Epithelial cell of esophagus (primary cell): ENCODE measurements at places on chromosomes 7 and 10.

- peak; percentile 36 for DNase-seq
Measured at GRCh38 chr10:128086003-128086863, 40.0 kb downstream of the MKI67 start.

GRCh38 chr10:61108915-61109314 lies 164.9 kb upstream of the RHOBTB1 start:
- DNase-seq, result no peak

- peak; percentile 30 for DNase-seq
Measured at GRCh38 chr10:15856328-15857015, 3.8 kb downstream of the MINDY3 start.

DNA sequence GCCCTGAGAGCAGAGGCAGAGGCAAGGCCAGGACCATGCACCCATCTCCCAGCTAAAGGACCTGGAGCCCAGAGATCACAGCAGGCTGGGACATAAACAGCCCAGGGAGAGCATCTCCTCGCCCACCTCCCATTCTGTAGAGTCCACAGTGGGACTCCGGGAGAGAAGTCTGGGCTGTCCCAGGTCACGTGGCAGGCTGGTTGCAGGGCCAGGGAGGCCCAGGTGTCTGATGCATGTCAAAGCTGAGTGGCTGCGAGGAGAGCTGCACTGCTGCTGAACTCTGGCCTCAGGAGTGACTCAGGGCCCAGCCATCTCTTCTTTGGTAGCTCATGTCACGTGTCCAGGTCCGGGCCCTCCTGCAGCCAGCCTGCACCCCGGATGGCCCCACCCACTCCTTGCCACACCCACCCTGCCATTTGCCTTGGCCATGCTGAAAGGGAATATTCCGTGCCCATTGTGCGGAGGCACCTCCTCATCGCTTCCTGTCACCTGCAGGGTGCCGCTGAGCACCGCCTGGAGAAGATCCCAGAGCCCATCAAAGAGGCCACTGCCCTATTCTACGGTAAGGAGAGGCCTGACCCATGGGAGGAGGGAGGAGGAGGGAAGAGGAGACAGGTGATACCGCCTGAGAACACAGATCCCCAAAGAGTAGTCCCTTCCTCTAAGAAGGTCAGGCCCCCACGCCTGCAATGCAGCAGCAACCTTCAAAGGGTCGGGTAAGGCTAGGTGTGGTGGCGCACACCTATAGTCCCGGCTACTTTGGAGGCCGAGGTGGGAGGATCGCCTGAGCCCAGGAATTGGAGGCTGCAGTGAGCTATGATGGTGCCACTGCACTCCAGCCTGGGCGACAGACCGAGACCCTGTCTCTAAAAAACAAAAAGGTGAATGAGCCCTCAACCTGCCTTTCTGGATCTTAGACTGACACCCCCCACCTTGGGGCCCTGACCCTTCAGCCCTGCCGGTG lies 12.6 kb upstream of the SH2B2 start:
- DNase-seq, result peak; percentile 83

DNA sequence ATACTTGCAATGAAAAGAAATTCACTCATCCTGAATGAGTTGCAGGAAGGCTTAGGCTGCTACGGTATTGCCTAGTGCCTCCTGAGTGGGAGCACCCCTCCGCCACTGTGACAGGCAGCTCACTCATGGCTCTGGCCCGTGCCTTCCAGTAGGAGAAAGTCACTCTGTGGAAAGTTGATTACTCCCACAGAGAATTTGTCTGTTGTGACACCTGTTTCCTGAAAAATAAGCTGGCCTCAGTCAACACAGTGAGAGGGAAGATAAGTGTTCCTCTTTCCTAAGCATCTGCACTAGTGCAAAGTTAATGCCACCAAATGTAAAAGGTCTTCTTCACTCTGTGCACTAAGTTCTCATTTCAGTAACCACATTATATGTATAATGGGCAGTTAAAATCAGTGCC lies 158.8 kb upstream of the INHBA start:
- no peak for DNase-seq

DNA sequence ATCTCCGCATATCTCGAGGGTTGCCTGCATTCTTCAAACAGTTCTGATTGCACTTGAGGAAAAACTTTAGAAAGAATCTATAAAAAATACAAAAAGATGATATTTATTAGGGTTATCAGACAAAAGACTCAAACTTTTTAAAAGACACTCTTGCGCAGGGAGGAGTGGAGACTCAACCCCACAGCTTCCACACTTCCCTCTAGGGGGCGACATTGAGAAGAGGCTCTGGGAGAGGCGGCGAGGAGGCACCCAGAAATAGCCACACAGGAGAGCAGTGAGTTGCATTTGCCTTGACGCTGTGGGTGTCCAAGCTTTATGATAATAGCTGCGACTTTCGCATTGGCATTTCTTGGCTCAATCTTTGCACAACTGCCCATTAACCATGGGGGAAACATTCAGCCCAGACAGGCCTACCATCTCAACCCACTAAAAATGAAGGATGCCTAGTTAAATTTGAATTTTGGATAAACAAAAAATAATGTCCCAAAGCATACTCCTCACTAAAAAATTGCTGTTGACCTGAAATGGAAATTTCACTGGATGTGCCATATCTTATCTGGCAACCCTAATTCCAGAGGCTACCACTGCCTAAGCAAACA lies 86.2 kb downstream of the EBF3 start:
- no peak for DNase-seq

DNA sequence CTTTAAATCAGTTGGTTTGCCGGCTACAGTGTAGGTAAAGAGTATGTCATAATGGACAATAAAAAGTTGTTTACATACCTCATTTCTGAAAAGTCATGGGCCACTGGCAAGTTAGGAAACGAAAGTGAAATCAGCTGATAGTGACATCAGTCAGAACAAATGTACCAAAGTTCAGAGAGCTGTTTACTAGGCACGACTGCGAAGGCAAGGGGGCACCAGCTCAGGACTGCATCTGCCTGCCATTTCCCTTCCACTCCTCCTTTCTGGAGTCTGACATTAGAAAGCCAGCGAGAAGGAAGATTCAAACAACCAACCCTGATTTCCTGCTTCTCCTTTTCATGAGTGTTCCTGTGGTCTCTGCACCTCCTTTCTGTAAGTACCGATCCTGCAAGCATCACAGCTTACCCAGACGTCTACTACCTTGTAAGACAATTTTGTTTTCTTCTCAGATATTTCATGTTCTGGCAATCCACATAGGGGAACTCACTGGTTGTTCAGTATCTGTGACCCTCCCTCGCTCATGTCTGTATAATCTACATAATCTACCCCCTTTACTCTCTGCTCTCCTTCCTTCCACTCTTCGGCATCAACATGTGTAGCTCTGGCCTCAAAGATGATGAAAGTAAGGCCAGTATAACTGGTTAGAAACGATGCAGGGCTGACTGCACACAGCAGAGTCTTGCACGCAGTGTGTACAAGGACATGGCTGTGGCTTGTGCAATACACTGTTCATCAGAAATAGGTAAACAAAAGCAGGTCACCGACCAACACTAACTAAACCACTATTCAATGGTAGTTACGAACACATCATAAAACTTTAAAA lies at the start of gene TMEM140:
TSS of gene TMEM140 (plus strand) at position 174 of the 823 bp plus-strand sequence. CDS start 16,370 bp downstream, outside the sequence.
- peak; percentile 46 for DNase-seq

DNA sequence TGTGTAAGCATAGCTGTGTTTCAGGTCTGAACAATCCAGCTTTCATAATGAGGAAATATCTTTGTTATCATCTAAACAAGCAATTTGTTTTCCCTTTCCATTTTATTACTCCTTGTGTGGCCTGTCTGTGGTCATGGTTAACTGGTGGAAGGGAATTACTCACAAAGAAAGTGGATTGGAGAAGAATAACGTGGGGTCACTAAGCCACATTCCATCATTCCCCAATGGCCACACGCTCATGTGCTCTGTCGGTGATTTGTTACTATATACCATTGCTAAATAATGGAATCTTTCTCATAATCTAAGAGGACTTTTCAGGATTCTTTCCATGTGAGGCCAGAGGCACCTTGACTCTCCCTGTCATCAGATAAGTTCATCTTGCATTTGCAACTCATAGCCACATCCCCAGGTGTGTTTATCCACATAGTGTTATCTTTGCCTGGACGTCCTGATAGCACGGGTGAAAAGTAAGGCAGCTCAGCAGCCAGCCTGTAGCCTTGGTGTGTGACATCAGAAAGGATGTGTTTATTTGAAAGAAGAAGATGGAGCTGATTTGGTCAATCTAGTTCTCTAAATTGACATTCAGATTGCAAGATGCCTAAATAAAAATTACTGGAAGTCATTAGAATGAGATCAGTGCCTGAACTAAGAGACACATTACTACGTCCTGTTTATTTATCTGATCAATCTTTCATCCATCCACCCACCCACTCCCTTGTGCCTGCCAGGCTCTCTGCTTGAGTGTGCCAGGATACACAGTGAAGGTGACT lies 128.9 kb downstream of the CELF2 start:
- no peak for DNase-seq

DNA sequence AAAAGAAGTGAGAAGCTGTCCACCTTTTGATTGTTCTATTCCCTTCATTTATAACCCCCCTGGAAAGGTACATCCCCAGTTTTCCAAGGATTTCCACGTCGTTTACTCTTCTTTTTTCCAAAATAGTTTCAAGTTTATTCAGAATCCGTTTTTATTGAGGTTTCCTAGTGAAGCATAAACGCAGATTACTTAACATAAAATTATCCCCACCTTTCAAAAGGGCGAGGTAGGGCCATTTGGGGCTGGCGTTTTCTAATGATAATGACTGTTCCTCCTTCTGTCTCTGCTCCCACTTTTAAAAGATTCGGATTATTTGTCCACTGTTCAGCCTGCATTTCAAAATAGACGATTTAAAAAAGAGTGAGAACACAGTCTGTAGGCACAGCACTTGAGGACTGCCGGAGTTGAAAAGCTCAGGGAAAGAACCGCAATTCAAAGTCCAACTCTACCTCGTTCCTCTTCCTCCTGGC lies 165.2 kb upstream of the PPP1R3A start:
- no peak for DNase-seq

- peak; percentile 73 for DNase-seq
Measured at GRCh38 chr10:85532773-85533172, 833.8 kb downstream of the GRID1 start.

DNA sequence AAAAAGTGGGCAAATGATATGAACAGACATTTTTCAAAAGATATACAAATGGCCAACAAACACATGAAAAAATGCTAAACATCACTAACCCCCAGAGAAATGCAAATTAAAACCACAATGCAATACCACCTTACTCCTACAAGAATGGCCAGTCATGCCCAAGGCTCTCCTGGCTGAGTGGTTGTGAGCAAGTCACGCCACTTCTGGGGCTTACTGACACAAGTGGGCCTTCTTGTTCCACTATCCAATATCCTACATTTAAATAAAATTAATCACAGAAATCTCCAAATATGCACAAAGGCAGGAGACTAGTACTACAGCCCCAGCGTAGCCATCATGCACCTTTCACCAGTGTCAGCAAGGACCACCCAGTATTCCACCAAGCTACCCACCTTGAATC lies 181.9 kb downstream of the TNS3 start:
- DNase-seq, result no peak

- no peak for DNase-seq
Measured at GRCh38 chr7:74252893-74253292, 1.3 kb downstream of the RFC2 start.

- DNase-seq, result no peak
Measured at GRCh38 chr7:129228633-129229032, 3.8 kb downstream of the AHCYL2 start.

DNA sequence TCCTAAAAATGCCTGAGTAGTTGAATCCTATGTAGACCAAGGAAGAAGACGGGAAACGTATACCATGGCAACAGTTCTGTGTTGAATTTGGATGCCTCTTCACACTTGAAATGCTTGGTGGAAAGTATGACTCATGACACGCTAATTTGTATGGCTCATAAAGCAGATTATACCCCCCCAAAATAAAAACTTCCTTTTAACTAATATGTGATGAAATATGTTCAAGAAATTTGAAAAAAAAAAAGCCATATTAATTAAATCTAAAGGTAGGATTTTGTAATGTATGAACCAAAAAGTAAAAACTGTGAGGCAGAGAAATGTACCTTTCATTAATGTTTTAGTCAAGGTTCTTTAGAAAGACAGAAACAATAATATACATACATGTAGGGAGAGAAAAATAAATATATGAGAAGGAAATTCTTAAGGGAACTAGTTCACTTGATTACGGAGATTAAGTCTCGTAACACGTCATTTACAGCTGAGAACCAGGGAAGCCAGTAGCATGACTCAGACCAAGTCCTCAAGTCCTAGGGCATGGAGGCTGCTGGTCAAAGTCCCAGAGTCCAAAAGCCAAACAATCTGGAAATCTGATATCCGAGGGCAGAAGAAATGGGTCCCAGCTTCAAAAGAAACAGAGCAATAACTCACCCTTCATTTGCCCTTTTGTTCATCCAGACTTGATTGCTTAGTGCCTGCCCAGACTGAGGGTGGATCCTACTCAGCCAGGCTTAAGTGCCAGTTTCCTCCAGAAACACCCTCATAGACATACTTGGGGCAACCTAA lies 485.1 kb downstream of the SEMA3D start:
- DNase-seq, result peak; percentile 72

DNA sequence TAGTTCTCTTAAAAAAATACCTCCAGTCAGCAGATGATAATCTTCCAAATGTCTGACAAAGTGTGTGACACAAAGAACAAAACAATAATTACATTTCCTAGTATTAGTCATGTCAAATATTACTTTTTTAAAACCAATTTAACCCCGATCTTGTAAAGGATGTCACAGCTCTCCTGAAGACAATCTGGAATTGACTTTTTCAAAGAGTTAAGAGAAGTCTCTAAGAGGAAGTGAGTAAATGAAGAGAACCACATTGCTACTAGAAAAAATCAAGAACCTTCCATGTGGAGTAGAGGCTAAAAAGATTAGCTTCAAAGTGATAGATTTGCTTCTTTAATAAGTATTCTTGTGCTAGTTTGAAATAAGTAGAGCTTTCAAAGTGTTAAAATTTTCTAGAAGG lies 218.2 kb upstream of the IMMP2L start:
- no peak for DNase-seq

- peak; percentile 87 for DNase-seq
Measured at GRCh38 chr10:3774018-3774813, 10.8 kb downstream of the KLF6 start.

GRCh38 chr10:133158756-133159610 lies 1.0 kb upstream of the KNDC1 start:
- no peak for DNase-seq

DNA sequence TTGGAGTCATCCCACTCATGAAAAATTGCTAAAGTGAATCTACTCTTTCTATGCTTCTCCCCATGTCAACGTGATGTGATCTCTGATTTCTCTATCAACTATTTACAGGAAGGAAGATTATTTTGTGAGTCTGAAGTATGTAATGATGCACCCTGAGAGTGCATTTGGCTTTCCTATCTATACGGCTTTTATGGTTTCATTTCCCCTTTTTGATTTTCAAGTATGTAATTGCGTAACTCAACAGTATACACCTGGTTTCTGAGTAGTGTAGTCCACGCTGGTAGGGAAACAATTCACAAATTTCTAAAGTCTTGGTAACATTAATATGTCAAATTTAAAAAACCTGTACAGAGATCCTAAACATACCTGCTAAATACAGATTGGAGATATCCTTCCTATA lies 194.7 kb upstream of the SEMA3A start:
- no peak for DNase-seq

GRCh38 chr10:27713941-27714340 lies 31.7 kb downstream of the MKX start:
- no peak for DNase-seq
